ENCODE measurements at places on chromosomes 3 and 15.
A peak's percentile ranks its signal among the peaks of the same experiment; 100 is the strongest.

DNA sequence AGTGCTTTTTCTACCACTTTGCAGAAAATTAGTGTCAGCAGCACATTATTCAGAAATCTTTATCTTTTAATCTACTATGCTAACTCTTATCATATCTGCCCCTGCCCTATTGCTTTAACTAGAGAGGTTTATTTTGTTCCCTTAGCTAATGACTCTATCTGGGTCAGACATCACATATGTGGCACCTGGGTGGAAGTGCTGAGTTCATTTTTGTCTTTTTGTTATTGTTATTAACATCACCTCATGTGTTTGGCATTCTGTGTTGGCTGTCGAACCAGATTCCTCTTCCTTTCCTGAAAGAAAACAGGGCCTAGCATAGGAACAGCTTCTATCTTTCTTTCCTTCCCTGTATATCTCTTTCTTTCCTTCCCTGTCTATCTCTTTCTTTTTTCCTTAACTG, 100.7 kb downstream of the RBMS3 start:
- no peak for DNase-seq

DNA sequence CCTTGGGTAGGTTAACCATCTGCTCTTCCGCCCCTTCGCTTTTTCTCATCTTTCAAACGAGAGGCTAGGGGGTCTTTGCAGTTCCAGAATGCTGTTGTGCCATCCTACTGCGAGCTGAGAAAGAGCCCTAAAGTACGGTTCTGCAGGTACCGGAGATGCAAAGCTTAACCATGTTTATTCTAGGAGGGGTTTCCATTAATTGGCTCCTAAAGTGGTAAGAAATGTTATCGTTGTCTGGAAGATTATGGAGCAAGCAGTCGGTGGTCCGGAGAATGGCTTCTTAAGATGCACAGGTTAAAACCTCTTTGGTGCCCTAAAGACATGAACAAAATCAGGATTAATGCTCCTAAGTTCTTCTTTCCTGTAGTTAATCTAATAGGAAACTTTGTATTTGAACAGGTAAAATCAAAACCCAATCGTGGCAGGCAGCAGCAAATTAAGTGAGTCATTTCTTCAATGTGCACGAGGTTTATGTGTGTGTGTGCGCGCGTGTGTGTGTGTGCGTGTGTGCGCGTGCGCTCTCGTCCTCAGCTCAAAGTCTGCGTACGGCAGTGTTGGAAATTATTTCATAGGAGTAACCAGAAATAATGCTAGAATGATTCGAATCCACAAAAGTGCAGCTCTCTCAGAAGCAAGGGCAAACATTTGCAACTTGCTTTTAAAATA, 772 bp downstream of the FAM81A start:
- no peak for DNase-seq

- no peak for DNase-seq
These were observed 4.2 kb downstream of the PLOD2 start for GRCh38 chr3:146156666-146157314.

GRCh38 chr3:149891621-149892020, 78.6 kb downstream of the RNF13 start:
- no peak for DNase-seq

- no peak for DNase-seq
These were observed 107.0 kb downstream of the PTPRG start for GRCh38 chr3:61668317-61668864.

DNA sequence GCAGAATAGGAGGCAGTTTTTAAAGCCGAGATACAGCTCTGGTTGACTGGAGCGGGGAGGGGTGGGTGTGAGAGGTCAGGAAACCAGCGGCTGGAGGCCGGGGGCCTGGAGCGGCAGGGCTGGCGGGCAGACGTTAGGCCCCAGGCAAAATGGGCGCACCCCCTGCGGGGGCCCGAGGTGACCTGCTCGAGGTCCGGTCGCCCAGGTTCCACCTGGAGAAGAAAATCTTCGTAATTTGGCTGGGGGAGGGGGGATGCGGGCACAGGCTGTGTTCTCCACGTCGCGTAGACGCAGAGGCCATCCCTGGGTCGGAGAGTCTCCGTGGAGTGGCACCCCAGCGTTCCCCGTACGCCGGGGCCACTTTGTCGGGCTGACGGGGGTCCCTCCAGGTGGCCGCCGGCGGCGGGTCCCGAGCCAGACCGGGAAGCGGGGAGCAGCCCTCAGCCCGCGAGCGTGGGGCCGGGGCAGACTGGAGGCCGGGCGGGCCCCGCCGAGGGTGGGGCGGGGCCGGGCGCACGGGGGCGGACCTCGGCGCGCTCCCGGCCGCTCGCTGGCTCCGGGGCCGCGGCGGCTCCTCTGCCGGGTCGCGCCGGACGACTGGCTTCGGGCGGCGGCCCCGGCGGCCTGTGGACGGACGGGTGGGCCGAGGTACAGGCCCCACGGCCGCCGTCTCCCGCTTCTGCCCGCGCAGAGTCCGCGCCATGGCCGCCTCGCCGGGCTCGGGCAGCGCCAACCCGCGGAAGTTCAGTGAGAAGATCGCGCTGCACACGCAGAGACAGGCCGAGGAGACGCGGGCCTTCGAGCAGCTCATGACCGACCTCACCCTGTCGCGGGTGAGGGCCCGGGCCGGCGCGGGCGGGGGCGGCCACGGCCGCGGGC, at the start of gene CRTC3:
TSS of gene CRTC3 (plus strand) at position 553 of the 879 bp plus-strand sequence. CDS start at position 702, 149 bp downstream.
- DNase-seq, result peak; percentile 48

Measured in GM23338 (cell line).